ENCODE measurements at places on chromosomes 16 and 17.

DNA sequence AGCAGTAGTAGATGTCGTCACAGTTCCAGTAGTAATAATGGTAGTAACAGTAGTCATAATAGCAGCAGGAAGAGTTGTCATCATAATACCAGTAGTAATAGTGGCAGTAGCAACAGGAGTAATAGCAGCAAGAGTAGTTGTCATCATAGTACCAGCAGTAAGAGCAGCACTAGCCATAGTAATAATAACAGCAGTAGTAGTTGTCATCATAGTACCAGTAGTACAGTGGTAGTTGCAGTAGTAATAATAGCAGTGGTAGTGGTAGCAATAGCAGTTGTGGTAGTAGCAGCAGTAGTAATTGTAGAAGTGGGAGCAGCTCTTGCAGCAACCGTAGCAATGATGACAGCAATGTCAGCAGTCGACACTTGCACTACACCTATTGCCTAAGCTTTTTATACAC is 502.8 kb downstream of the HS3ST4 start:
- H3K4me1 ChIP-seq: no peaks in the 10 kb centered on the region
- no peak for DNase-seq
- H3K36me3 ChIP-seq: no peaks in the 10 kb centered on the region
- H3K27ac ChIP-seq: no peak overlapping the region
- no peaks in the 10 kb centered on the region for H3K27me3 ChIP-seq

DNA sequence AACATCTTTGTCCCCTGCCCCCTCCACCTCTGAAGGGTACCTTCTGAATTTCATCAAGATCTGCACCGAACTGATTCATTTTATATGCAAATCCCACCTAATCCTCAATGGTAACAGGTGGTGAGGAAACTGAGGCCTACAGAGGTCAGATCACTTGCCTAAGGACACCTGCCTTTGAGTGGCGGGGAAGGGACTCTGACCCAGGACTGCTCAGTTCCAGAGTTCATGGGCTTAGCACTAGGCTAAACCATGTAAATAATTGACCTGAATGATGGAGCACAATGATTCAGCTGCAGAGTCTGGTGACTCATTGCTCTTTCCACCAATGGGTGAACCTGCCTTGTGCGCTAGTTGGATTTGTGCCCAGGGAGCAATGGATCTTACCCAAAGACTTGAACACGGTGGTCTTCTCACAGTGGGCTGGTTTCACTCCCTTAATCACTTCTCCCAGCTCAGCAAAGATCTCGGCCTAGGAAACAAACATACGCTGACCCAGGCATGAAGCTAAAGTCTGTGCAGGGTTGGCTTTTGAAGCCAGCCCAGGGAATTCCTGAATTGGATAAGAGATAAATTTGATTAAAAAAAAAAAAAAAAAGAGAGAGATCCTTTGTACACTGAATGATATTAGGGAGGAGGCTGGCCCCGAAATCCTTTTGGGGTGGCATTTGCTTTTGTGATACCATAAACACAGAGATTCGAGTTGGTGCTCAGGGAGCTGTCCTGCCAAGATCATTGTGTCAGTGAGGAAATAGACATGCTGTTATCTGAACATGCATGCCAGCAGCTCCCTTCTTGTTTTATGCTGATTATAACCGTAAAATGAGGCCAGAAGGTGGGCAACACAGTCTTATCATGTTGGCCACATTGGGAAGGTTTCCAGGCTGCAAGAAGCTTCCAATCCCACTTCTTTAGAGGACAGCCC is 17.0 kb downstream of the CRYM start:
- no peak overlapping the region for H3K27ac ChIP-seq
- no peak overlapping the region for H3K4me3 ChIP-seq
- H3K36me3 ChIP-seq: no peaks in the 10 kb centered on the region
- H3K27me3 ChIP-seq: no peaks in the 10 kb centered on the region

DNA sequence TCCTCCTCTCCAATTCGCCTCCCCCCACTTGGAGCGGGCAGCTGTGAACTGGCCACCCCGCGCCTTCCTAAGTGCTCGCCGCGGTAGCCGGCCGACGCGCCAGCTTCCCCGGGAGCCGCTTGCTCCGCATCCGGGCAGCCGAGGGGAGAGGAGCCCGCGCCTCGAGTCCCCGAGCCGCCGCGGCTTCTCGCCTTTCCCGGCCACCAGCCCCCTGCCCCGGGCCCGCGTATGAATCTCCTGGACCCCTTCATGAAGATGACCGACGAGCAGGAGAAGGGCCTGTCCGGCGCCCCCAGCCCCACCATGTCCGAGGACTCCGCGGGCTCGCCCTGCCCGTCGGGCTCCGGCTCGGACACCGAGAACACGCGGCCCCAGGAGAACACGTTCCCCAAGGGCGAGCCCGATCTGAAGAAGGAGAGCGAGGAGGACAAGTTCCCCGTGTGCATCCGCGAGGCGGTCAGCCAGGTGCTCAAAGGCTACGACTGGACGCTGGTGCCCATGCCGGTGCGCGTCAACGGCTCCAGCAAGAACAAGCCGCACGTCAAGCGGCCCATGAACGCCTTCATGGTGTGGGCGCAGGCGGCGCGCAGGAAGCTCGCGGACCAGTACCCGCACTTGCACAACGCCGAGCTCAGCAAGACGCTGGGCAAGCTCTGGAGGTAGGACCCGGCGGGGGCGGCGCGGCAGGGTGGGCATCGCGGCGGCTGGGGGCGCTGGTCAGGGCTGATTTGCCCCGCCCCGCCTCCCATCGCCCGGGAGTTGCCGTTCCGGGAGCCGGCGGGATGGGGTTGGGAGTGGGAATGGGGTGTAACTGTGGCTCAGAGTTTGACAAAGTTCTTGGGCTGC is 567 bp downstream of the SOX9 start:
- H3K36me3 ChIP-seq: no peaks in the 10 kb centered on the region

GRCh38 chr16:11418506-11418905 is 73.2 kb downstream of the RMI2 start:
- H3K27me3 ChIP-seq: no peaks in the 10 kb centered on the region
- no peaks in the 10 kb centered on the region for H3K36me3 ChIP-seq
- no peaks in the 10 kb centered on the region for H3K4me1 ChIP-seq
- no peak for DNase-seq
- no peak overlapping the region for H3K4me3 ChIP-seq

DNA sequence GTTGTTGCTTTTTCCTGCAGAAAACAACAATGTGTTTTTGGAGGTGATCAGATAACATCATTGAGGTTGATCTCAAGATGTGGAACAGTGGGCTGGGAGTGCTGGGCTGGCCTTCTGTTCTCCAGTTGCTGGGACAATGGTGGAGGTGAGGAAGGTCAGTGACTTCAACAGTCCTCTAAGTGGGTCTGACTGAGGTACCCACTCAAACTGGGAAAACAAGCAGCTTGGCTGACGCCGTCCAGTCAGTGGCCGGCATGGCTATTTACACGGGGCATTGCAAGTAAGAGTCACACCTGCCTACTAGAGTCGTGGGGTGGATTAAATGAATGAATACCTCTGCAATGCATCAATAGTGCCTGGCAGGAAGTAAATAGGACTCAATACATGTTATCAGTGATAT is 386.7 kb upstream of the ZFHX3 start:
- no peaks in the 10 kb centered on the region for H3K27me3 ChIP-seq
- H3K4me3 ChIP-seq: no peak overlapping the region
- no peak overlapping the region for H3K27ac ChIP-seq
- no peaks in the 10 kb centered on the region for H3K4me1 ChIP-seq
- no peak for DNase-seq

GRCh38 chr16:50103764-50104163 is 38.0 kb downstream of the HEATR3 start:
- no peaks in the 10 kb centered on the region for H3K4me1 ChIP-seq
- H3K4me3 ChIP-seq: no peak overlapping the region
- H3K27me3 ChIP-seq: no peaks in the 10 kb centered on the region
- peaks cover 56% of the 10 kb centered on the region for H3K36me3 ChIP-seq
- DNase-seq: no peak
- no peak overlapping the region for H3K27ac ChIP-seq

Data from ascending aorta (tissue), 2 donors.